ENCODE measurements at places on chromosomes 6 and 20. TPM values are rescaled to one million over a fixed set of nuclear protein-coding genes. Genes with fewer than 3 reads are reported as not detected.

DNA sequence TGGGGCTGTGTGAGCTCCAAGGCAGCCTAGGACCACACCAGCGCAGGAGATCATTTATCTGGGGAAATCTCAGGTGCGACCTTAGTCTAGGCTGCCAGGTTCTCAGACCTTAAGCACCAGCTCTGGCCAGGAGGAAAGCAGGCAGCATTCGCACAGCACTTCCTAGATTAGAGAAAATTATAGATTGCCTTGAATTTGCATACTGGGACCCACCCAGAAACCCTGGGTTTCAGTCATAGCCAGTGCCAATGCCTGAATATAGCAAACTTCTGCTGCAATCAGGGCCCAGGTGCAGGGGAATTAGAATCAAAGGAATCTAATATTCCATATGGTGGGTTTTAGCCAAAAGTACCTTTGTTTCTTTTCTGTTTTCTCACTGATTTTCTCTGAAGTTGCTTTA is 204.3 kb upstream of the CST7 start:
- H3K27me3 ChIP-seq = no peaks in the 10 kb centered on the region
- peaks cover 78% of the 10 kb centered on the region for H3K4me1 ChIP-seq
- no peaks in the 10 kb centered on the region for H3K36me3 ChIP-seq
- no peak for DNase-seq
- no peak overlapping the region for H3K4me3 ChIP-seq
- H3K27ac ChIP-seq = no peak overlapping the region

GRCh38 chr6:109701221-109701620 is 10.1 kb downstream of the FIG4 start:
- H3K27me3 ChIP-seq = no peaks in the 10 kb centered on the region
- DNase-seq = no peak
- peaks cover 2% of the 10 kb centered on the region for H3K4me1 ChIP-seq
- no peak overlapping the region for H3K4me3 ChIP-seq

DNA sequence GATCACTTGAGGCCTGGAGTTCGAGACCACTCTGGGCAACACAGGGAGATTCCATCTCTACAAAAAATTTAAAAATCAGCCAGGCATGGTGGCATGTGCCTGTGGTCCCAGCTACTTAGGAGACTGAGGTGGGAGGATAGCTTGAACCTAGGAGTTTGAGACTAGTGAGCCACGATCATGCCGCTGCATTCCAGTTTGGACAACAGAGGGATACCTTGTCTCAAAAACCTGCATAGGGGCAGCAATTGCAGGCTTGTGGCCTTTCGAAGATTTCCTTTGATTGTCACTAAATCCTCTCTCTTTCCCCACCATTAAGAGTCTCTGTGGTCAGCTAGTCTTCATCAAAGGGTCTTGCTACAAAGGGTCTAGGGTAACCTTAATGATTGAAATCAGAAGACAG is 60.3 kb downstream of the UTRN start:
- H3K36me3 ChIP-seq = no peaks in the 10 kb centered on the region
- H3K27me3 ChIP-seq = no peaks in the 10 kb centered on the region
- no peak overlapping the region for H3K27ac ChIP-seq
- peak overlapping the region; percentile 44 for H3K4me3 ChIP-seq
- peaks cover 20% of the 10 kb centered on the region for H3K4me1 ChIP-seq

The TRIM15 gene
- 0.59 TPM for polyA plus RNA-seq

GRCh38 chr6:122098201-122098678 is 301.2 kb upstream of the HSF2 start:
- no peak overlapping the region for H3K4me3 ChIP-seq
- H3K36me3 ChIP-seq = no peaks in the 10 kb centered on the region
- no peaks in the 10 kb centered on the region for H3K4me1 ChIP-seq
- DNase-seq = no peak

GRCh38 chr20:38173237-38174156 is 8.4 kb upstream of the TGM2 start:
- no peaks in the 10 kb centered on the region for H3K27me3 ChIP-seq
- no peak for DNase-seq
- H3K27ac ChIP-seq = no peak overlapping the region

- no peaks in the 10 kb centered on the region for H3K27me3 ChIP-seq
- H3K4me1 ChIP-seq = peaks cover 6% of the 10 kb centered on the region
- H3K27ac ChIP-seq = no peak overlapping the region
- H3K36me3 ChIP-seq = no peaks in the 10 kb centered on the region
- DNase-seq = no peak
These were observed 272.9 kb upstream of the SUPT3H start for GRCh38 chr6:45650524-45651135.

- no peak overlapping the region for H3K4me3 ChIP-seq
- H3K27ac ChIP-seq = peak overlapping the region; percentile 48
- no peak for DNase-seq
- H3K27me3 ChIP-seq = no peaks in the 10 kb centered on the region
- H3K36me3 ChIP-seq = no peaks in the 10 kb centered on the region
- no peaks in the 10 kb centered on the region for H3K4me1 ChIP-seq
These were observed 43.0 kb upstream of the CD83 start for GRCh38 chr6:14074476-14075094.

The HMGCLL1 gene
- 0.34 TPM for polyA plus RNA-seq

DNA sequence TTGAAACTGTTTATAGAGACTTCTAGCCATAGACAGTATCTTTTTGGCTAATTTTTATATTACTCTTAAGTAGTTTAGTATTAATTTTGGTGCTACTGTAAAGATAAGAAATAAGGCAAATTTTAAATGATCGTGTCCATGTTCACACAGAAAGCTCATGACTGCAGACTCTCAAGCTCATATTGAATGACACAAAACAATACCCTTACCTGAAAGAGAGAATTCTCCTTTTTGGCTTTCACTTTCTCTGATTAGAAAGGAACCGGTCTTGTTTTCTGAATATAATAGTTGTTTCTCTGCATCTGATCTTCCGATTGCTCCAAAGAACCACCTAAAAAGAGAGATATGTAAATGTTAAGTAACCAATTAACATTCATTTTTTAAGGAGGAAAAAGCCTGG is 57.0 kb downstream of the FRK start:
- H3K36me3 ChIP-seq = no peaks in the 10 kb centered on the region
- no peaks in the 10 kb centered on the region for H3K27me3 ChIP-seq
- no peak overlapping the region for H3K27ac ChIP-seq
- H3K4me1 ChIP-seq = no peaks in the 10 kb centered on the region

The ISM1 gene
- polyA plus RNA-seq = 1.2 TPM

DNA sequence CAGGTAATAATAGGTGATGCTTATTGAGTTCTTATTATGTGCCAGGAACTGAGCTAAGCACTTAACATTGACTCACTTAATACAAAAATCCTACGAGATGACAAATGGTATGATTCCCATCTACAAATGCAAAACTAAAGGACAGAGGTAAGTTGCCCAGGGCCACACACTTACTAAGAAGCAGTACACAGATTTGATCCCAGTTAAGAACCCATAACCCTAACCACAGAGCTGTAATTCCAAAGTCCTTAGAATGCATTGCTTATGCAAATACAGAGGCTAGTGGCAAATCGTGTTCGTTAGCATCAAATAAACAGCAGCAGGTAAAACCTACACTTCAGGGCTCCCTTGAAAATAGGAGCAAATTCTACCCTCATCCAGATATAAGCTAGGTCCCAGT is 104.0 kb downstream of the SASH1 start:
- DNase-seq = no peak
- peaks cover 5% of the 10 kb centered on the region for H3K4me1 ChIP-seq
- H3K27me3 ChIP-seq = no peaks in the 10 kb centered on the region
- no peak overlapping the region for H3K4me3 ChIP-seq
- no peaks in the 10 kb centered on the region for H3K36me3 ChIP-seq

The DNMT3B gene
- 1.3 TPM for polyA plus RNA-seq

The TMEM244 gene
- not detected for polyA plus RNA-seq

DNA sequence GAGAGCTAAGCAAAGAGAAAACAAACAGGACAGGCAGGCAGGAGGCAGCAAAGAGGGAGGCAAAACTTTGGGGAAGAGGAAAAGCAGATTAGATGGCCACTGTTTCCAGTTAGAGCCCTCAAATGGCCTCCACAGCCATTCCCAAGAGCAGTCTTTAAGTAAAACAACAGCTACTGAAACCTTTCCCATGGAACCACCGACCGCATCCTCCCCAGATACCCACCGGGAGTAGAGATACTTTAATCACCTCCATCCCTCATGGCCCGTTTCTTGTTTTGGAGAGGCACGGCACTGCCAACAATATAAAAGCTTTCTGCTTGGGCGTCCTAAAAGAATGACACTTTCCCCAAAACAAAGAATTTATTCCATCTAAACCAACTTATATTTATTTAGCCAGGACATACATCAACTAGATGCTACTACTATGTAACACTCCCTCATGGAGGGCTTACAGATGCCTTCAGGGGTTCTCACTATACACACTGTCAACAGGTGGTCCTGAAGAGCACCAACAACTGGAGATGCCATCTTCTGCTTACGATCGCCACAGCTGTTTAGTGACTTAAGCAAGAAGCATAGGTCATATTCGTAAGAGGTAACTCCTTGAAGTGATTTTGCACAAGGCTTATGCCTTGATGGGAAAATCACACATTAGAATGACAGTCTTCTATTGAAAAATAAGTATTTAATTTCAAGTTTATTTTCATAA is 43.4 kb downstream of the CNKSR3 start:
- H3K36me3 ChIP-seq = no peaks in the 10 kb centered on the region
- no peak for DNase-seq
- no peaks in the 10 kb centered on the region for H3K27me3 ChIP-seq
- no peaks in the 10 kb centered on the region for H3K4me1 ChIP-seq
- no peak overlapping the region for H3K27ac ChIP-seq

- H3K4me1 ChIP-seq = peaks cover 13% of the 10 kb centered on the region
- no peak overlapping the region for H3K4me3 ChIP-seq
- H3K27me3 ChIP-seq = no peaks in the 10 kb centered on the region
- H3K27ac ChIP-seq = no peak overlapping the region
These were observed 48.9 kb downstream of the HIVEP1 start for GRCh38 chr6:12060780-12061609.

GRCh38 chr6:164066335-164066734 is 651.8 kb downstream of the QKI start:
- no peak for DNase-seq
- H3K27me3 ChIP-seq = no peaks in the 10 kb centered on the region
- H3K4me3 ChIP-seq = no peak overlapping the region
- H3K4me1 ChIP-seq = no peaks in the 10 kb centered on the region
- no peaks in the 10 kb centered on the region for H3K36me3 ChIP-seq
- no peak overlapping the region for H3K27ac ChIP-seq

- H3K4me1 ChIP-seq = peaks cover 47% of the 10 kb centered on the region
- H3K27ac ChIP-seq = peak overlapping the region; percentile 81
- H3K4me3 ChIP-seq = no peak overlapping the region
- H3K36me3 ChIP-seq = no peaks in the 10 kb centered on the region
These were observed 25.8 kb downstream of the LY86 start for GRCh38 chr6:6614096-6614982.

Data from thymus (tissue), 14 donors.